Epithelial cell of proximal tubule (primary cell): ENCODE measurements at places on chromosomes 6 and 20.
A peak's percentile ranks its signal among the peaks of the same experiment; 100 is the strongest.

DNA sequence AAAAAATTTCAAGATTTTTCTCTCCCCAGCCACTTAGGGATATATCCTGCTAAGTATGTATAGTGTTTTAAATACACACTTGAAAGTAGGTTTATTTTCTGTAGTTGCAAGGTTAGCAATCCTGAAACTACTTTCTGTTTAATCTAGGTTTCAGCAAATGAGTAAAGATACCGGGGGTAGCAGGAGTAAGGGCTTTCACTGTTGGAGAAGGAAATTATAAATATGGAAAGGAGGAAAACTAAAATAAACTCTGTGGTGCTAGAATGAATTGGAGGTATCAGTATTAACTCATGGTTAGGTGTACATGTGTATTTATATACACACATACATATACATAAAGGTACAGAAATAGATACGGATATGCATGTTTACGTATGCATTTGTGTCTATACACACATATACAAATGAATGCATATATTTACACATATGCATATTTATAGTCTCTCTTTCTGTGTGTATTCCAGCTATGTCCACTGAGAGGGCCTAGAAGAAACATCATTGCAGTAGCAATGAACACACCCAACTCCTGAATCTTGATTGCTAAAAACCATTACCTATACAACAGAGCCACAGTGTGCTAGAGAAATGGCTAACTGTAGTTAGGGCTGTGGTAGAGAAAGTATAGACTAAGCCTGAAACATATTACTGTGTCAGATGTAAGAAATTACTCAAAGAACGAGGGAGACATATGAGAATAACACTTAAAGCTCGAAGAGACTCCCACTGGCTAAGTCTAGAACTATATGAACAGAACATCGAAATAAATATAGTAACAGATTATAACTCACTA, 95.9 kb upstream of the EMILIN3 start:
- DNase-seq, result no peak

- no peak for DNase-seq
Measured at GRCh38 chr6:94570581-94570980, 1006.8 kb upstream of the MANEA start.

DNA sequence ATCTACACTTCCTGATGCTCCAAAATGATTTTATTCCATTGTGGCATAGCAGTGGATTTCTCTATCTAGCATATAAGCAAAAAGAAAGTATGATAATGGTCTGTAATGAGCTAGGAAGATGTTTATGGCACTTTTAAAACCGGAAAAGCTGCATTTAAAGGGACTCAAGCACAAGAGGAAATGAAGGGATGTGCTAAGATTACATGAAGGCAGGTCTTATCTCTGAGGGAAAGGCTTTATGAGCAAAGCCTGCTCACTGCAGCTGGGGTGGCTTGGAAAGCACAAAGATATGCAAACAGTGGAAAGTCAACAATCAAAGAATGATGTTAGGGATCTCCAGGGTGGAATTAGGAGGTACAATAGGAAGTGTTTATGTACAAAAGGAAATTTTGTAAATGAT, 138.2 kb downstream of the TENT5A start:
- no peak for DNase-seq

GRCh38 chr6:7664003-7664402, 61.9 kb upstream of the BMP6 start:
- DNase-seq, result no peak

DNA sequence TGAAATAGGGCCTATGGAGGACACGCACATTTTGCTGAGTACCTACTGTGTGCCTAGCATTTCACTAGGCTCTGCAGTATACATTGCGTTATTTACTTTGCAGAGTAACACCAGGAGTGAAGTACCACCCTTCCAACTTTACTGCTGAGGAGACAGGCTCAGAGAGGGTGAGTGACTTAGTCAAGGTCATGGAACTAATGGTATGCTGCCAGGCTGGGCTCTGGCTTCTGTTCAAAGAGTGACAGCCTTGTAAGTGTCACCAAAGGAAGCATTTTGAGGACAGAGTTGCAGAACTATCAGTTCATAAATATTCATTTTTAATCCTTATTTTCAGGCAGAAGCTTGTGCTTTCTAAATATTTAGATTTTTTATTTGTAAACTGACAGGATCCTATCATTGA, 754.9 kb upstream of the CHD6 start:
- no peak for DNase-seq

DNA sequence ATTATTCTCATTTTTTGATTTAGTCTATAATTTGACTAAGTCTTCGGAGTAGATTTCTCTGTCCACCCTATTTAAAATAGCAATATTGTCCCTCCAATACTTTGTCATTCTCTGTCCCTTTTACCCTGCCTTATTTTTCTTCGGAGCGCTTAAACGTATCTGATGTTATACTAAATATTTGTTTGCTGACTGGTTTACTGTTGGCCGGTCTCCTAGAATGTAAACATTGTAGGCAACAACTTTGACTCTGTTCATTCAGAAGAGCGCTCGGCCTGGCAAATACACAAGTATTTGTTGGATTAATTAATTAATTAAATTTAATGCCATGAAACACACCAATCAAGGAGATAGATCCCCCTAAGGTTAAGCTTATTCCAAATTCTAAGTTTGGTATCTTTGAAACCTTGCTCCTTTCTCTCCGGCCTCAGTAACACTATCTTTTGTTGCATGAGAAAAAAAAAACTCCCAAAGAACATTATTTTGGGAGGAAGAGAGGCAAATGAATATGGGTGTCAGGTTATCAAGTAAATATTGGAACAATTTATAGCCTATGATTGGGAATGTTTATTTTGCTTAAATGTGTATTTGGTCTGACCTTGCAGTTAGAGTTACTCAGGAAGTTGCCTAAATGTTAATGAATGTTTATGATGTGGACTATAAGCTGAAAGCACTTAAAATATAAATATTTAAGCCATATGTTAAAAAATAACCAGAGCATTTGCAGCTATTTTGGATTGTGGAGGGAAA, 231.1 kb downstream of the SOX4 start:
- no peak for DNase-seq

GRCh38 chr6:168208402-168208801, 111.2 kb downstream of the DACT2 start:
- no peak for DNase-seq

- DNase-seq, result no peak
Measured at GRCh38 chr6:15673666-15674065, 10.8 kb upstream of the DTNBP1 start.

DNA sequence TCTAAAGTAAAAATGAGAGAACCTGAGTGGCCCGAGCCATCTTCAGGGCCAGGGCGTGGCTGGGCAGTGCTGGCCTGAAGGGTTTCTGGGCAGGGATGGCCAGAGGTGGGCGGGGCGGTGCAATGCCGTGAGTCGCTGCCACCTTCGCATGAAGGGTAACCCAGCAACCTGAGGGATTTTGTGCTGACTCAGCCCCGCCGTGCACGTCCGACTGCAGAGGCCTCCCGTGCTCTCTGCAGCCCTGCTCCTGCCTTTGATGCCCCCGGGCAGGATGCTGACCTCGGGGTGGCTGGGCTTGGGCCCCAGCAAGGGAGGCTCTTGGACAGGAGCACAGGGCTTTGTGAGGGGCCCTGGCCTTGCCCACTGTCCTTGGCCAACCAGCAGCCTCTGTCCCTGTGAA, 81.7 kb upstream of the GATA5 start:
- DNase-seq, result no peak

- DNase-seq, result no peak
Measured at GRCh38 chr6:89685311-89685710, 46.8 kb upstream of the LYRM2 start.

- no peak for DNase-seq
Measured at GRCh38 chr6:73983367-73983766, 287.4 kb downstream of the CD109 start.

DNA sequence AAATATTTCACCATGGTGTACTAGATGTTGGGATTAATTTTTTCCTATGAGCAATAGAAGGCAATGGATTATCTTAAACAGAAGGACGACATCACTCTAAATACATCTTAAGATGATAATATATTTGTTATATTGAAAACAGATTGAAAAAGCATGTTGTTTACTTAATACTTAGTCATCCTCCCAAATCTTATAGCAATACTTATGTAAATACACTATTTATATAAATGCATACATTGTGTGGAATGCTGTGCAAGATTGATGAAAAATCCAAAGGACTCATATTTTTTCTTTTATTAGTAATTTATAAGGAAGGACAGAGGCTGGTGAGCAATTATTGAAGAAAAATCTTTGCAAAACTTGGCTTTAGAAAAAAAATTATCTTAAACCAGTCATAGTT, 593.5 kb downstream of the MMUT start:
- no peak for DNase-seq

- DNase-seq, result peak; percentile 95
Measured at GRCh38 chr20:54122189-54122588, 51.6 kb downstream of the CYP24A1 start.

DNA sequence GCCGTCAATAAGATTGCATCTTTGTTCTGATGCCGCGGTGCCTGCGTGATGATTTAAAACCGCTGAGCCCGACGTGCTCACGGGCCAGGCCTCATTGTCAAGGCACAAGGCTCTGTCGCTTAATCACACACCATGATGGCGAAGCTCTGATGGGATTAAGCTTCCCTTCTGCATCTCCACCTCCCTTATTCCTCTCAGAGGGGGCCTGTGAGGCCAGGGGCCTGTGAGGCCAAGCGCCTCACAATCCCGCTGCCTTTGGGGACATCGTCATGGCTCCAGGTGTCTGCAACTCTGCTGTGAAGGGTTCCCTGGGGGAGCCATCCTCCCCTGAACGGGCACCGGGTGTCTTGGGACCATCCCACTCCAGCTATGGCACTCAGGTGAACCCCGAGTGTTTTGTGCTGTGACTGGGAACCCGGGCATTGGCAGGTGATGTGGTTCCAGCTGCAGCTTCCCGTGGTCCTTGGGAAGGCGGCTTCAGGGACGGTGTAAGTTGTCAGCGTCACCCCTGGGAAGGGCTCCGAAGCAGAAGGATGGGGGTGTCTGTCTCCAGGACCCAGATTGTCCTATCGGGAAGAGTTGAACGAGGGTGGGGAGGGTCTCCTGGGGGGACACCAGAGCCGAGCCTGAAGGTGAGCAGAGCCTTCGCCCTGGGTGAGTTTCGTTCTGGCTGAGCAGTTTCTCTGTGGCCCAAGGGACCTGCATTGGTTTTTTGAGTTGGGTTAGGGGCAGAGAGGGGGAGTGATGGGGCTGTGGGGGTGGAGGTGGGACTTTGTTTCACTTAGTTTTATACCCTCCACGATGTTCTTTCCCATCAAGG, 18.0 kb upstream of the BHLHE23 start:
- no peak for DNase-seq

DNA sequence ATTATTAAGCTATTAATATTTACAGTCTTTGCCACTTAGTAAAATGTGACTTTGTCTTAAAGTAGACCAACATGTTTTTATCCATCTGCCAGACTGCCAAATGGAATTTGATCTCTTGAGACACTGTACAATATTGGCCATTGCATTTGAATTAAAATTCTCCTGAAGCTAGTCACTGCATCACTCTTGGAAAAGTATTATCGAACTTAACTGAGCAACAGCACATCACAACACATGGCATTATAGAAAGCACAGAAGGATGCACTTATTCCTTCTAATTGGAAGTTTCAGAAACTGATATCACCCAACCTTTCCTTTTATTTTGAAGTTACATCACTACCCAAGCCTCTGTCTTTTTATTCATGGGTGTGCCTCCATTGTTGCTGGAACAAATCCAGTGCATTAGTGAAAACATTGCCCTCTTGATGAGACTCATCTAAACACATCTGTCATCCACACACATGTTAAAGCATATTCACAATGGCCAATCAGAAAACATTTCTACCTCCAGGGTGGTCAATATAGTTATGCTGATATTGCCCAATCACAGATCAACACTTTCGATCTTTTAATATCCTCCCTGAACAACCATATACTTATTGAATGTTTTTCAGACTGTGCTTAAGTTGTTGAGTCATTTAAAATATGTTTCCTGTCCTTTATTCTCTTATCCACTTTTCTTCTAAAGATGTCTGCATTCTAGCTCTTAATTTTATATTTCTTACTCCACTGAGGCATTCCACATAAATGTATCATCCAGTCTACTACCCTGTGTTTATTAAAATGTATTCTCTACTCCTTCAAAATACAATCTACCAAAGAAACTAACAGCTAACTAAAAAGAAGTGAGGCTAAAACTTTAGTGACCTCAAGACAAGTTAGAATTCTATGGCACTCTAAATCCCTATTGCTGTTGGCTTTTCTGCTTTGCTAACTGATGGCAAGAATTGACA, 535.0 kb downstream of the RFPL4B start:
- DNase-seq, result no peak

DNA sequence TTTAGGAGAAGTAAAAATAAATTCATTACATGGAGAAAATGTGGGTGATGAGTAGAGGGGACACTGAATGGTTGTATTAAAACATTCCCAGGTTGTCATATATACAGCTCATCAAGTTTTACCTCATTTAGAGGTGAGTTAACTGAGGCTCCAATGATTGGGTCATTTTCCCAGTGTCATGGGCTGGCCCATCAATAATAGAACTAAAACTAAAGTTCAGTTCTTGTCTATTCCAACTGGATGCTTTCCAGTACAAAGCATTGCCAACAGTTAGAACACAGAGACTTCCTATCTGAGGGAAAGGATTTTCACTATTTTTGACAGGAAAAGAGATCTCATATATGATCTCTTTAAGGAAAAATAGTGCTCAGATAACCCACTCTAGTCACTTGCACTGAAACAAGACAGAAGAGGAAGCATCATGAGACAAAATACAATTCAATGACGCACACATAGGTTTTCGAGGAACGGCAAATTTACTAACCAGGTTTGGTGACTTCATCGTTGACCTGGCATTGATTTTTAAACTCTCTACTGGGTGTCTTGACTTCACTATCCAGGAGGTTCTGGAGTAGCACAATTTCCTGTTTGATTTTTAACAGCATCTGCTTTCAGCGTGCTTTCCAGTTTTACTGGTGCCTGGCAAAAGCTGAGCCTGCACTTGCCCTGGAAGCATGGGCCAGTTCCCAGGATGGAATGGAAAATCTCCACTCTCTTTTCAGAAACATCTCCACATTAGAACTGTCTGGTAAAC, 195.5 kb upstream of the FBXL4 start:
- DNase-seq, result no peak

GRCh38 chr6:122753688-122754056, 25.8 kb upstream of the FABP7 start:
- DNase-seq, result no peak

- no peak for DNase-seq
Measured at GRCh38 chr20:56417911-56418310, 5.9 kb downstream of the CASS4 start.

GRCh38 chr6:16136091-16136490, 7.2 kb downstream of the MYLIP start:
- DNase-seq, result no peak
